Activated CD4-positive, alpha-beta T cell treated with anti-CD3 and anti-CD28 coated beads, Interleukin-2, amount 10 ng/mL, durations not matched to agents 7 days and 5 days (primary cell): ENCODE measurements at places on chromosomes 5 and 9.

DNA sequence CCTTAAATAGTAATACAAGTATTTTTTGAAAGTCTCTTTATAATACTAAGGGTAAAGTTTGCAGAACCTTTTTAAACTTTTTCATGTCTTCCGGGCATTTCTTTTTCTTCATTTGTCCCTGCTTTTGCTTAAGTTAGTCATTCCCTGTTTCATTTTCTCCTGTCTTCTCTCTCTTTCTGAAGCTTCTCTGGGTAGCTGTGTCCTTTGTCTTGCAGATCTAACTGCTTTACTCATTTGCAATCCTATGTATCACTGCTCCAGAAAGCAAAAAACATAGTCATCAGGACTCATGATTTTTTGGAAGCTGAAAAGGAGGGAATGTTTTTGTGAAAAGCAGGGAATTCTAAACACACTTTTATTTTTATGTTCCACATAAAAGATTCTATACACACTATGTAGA lies 301.7 kb downstream of the MRPS30 start:
- DNase-seq: no peak

DNA sequence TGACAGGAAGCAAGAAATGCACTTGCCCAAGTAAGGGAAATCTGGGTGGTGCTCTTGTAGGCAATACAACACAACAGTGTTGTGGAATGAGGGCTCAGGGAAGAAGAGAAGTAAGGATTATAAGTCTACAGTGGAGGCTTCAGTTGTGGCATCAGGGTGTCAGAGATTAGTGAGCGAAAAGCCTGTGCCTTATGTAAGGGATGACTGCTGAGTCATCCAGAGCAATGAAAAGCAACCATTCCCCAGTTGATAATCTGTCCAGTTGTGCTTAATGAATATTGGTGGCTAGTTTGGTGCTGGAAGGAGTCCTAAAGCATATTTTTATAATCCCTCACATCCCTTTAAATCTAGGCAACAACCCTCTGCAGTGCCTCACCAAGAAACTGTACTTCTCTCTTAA lies 42.0 kb downstream of the FBXO38 start:
- no peak for DNase-seq

GRCh38 chr9:69176471-69177171 lies 2.5 kb downstream of the TJP2 start:
- no peak for DNase-seq

- no peak for DNase-seq
These were observed 2.4 kb upstream of the CCDC112 start for GRCh38 chr5:115298811-115299210.

- DNase-seq: no peak
These were observed 188.0 kb downstream of the HCN1 start for GRCh38 chr5:45508135-45508534.

DNA sequence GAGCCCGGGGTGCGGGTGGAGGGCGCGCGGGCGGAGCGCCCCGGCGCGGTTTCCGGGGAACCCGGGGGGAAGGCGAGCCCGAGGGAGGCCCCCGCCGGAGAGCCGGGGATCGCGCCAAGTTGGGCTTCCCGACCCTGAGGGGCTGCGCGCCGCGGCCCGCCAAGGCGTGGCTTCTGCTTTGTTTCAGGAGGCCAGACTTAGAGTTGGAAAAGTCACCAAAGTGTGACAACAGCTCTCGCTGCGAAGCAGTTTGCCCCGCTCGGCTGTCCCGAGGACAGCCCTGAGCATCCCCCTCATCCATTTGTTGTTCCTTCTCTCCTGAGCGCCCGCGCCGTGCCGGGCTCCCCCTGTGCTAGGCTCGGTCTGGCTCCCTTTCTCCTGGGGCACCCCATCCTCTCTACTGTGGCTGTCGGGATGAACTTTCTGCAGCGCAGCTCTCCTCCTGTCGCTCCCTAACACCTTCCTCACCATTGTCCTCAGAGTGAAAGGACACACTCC lies 410 bp downstream of the GLIPR2 start:
- no peak for DNase-seq

DNA sequence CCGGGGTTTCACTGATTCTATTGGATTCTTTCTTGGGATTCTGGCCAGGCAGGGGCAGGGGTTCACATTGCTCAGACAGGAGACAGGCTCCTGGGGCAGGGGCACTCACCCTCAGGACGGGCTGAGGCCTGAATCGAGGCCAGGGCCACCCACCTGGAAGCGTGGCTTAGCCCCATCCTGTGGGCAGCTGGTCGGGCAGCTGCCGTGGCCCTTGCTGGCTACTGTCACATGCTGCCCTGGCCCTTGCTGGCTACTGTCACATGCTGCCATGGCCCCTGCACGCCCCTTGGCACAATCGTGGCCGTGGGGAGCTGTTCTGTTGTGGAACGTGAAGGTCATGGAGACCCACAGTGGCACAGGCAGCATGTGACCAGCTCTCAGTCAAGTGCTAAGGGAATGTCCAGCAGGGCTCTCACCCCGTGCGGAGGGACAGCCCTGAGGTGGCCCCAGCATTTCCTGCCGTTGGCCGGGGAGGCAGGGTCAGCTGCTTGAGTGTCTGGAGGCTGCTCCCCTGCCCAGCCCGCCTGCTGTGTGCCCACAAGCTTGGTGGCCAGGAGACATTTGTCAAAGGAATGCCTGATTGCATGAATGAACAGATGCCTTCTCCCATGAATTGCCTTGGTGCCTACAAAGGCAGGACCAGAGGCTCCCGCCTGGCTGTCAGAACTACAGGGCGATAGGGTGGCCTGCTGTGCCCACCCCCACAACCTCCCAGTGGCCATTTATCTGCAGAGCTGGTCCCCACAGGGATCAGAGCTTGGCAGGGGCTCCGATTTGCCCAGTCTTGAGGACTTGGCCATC lies 16.9 kb upstream of the TMEM250 start:
- DNase-seq: no peak

DNA sequence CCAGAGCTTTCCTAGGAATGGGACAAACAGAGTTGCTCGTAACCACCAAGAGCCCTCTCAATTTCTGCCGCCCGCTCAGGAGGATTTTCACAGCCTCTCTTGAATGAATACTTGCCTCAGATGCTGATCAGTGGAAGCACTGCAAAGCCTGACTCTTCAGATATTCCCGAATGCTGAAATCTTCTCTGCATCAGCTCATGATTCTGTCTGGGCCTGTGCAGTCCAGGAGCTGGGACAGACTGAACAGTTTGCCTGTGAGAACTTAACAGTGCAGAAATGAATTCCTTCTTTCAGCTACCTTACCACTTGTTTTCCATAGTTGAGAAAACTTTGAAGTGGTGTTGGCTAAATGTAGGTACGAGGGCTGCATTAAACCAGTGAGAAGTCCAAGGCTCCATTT lies 17.1 kb downstream of the ZNF462 start:
- DNase-seq: no peak

DNA sequence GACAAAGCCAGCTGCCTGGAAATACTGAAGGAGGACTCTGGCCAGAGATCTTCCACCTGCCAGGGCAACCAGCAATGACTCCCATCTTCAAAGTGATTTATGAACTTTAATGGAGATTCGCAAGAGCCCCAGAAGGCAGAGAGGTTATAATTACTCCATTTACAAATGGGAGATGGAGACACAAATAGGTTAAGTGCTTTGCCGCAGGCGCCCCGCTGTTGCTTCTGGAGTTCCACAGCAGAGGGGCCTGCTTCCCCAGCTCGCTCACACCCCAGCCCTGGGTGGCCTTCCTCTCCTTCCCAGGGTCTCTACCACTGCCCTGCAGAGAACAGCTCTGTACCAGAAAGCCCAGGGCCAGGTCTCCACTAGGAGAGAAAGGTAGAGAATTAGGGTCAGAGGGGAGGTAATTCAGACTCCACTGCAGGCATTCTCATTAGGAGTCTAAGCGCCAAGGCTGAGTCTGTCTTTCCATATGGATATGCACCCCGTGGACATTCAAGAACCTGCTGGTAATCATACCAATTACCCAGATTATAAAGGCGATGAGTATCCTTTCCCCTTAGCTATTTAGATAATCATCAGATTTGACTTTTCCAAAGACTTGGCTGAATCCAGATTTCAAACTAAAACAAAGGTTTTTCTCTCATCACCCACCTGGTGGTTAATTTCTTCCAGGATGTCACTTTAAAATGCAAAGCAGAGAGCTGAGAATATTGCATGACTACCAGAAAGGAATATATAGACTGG lies 157.6 kb upstream of the TUT7 start:
- DNase-seq: no peak
